ENCODE measurements at places on chromosomes 11 and 22. TPM values are rescaled to one million over a fixed set of nuclear protein-coding genes. Genes with fewer than 3 reads are reported as not detected.

The TRMT112 gene
- total RNA-seq: 506 TPM

The GSTT2B gene
- 17.0 TPM for total RNA-seq

The TUBGCP6 gene
- total RNA-seq: 25.0 TPM

The APOA4 gene
- not detected for total RNA-seq

The OVOL1 gene
- not detected for total RNA-seq

The PDXP gene
- 47.1 TPM for total RNA-seq

The CABP7 gene
- total RNA-seq: not detected

The RASSF10 gene
- not detected for total RNA-seq

The RAC2 gene
- 2.0 TPM for total RNA-seq

The ENTHD1 gene
- not detected for total RNA-seq

The RCOR2 gene
- total RNA-seq: 1.5 TPM

The MS4A3 gene
- not detected for total RNA-seq

The GP1BB gene
- total RNA-seq: 0.53 TPM

The PLEKHA7 gene
- total RNA-seq: not detected

- DNase-seq: no peak
These were observed 19.5 kb downstream of the MYBPC3 start for GRCh38 chr11:47332791-47333525.

GRCh38 chr22:50004918-50005317 is 7.6 kb downstream of the IL17REL start:
- DNase-seq: no peak

DNA sequence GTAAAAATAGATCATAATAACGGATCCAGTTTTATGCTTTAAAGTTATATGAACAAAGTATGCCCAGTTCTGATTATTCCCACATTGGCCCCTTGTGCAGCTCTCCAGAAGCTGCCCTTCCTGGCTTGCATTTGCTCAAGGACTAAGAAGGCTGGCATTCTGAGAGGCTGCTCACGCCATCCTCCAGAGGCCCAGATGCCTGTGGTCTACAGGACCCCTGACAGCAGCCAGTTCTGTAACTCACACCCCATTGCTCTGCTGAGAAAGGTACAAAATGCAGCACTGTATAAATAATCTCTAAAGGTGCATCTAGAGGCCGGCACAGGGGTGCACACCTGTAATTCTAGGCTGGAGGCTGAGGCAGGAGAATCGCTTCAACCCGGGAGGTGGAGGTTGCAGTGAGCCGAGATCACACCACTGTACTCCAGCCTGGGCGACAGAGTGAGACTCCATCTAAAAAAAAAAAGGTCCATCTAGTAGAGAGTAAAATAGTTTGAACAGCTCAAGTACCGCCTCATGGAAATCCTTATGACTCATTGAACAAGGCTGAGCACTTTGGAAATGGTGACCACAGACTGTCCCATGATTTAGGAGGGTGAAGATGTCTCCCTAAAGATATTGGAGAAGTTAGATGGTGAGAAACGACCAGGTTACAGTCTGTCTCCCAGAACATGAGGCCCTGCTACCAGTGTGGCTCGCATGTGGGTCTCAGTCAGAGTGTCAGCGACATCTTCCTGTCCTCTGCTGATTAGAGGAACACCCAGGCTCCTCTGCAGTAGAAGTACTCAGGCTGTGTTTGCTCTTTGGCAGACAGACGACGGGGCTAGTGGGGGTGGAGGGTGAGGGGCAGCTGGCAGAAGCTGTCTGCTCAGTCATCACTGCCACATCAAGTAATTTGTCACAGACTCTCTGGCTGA is 56.3 kb downstream of the KREMEN1 start:
- DNase-seq: no peak

GRCh38 chr11:279966-280705 is 1.9 kb downstream of the NLRP6 start:
- peak; percentile 14 for DNase-seq

DNA sequence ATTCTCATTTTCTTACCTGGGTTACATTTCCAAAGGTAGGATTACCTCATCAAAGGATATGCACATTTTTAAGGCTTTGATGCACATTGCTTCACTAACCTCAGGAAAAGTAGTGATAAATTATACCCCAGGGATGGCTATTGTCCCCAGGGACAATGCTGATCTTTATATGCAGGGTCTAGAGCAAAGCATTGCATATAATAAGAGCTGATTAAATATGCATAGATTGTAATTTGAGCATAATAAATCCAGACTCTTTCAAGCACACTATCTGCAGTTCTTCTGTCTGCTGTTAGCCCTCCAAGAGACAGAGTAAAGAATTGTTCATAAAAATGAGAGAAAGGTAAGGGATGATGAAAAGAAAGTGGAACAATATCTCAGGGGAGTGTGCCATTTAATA is 57.3 kb upstream of the SYT13 start:
- no peak for DNase-seq

DNA sequence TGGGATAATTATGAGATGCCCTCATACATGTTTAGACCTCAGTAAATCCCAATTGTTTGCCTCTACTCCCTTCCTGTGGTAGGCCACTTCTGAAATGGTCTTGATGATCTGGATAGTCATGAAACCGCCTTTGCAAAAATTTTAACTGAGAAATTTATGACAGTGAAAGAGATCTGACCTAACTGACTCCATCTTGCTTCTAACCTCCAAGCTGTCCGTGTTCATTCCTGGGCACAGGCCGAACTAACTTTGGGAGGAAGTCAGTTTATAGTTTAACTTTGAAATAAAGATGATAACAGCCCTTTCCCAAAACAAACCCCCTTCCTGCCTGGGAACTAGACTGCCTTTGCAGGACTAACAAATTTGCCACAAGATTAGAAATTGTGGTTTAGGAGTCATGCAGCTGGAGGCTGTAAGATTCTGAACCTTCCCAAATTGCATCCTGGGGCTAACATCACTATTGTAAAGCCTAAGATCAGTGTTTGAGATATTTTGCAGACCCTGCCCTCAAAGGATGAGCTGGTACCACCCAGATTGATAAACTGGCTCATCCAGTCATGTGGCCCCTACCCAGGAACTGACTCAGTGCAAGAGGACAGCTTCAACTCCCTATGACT is 19.9 kb upstream of the CTR9 start:
- DNase-seq: no peak

DNA sequence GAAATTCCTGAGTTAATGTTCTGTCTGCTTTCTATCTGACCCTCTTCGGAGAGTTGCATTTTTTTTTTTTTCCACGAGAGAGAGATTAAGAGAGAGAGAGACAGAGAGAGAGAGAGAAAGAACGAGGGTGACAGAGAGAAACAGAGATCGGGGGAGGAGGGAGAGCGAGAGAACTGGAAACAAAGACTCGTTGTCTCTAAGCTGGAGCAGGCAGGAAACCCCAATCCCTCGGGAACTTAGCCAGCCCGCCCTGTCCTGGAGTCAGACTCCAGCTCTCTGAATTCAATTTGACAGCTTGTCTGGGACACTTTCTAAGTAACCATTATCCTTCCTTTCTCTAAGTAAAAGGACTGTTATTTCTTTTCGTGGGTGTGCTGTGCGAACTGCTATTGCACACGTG is 76.9 kb downstream of the KCNJ1 start:
- no peak for DNase-seq

- no peak for DNase-seq
These were observed 584.8 kb downstream of the DLG2 start for GRCh38 chr11:85042361-85042760.

- DNase-seq: no peak
These were observed 4.0 kb upstream of the TP53AIP1 start for GRCh38 chr11:128946648-128947047.

DNA sequence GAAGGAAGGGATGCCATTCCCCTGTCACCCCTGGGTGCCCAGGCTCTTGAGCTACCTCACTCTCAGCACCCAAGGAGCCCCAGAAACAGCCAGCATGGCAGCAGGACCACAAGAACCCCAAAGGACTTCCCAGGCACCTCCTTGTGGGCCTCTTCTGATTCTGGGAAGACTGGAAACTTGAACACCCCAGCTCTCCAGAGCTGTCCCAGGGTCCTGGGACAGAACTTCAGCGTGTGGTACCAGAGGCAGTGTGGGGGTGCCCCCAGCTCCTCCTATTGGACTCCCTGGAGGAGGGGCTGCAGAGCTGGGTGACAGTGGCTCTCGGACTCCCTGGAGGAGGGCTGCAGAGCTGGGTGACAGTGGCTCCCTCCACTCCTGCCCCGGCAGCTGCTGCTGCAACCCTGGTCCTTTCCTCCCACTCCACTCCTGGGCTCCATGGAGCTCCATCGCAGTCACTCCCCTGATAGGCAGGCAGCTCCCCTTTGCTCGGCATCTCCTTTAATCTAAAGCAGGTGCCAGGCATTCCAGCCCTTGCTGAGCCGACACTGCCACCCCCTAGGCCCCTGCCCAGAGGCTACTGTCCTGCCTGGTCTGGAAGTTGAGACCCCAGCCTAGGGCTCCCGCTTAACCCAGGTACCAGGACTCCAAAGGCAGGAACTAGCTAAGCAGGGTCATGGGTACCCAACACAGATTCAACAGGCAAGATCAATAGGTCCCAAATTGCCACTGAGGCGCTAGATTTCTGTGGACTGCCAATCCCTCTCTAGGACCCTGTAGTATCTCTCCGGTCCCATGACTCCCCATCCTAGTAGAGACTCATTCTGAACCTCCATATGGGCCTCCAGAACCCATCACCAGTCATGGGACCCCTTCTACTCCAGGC is 2.7 kb downstream of the BCL9L start:
- no peak for DNase-seq

DNA sequence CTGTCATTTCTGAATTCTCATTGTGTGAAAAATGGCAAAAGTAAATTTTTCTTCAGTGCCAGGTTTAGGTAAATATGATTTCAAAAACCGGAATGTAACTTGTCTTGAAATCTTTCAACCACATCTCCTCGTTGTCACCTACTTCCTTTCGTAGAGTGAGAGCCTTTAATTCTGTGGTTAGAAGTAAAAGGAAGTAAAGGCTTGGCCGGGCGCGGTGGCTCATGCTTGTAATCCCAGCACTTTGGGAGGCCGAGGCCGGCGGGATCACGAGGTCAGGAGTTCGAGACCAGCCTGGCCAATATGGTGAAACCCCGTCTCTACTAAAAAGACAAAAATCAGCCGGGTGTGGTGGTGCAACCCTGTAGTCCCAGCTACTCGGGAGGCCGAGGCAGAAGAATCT is 29.8 kb downstream of the SGSM3 start:
- no peak for DNase-seq

GRCh38 chr22:36510384-36510783 is 3.5 kb upstream of the FOXRED2 start:
- DNase-seq: no peak

DNA sequence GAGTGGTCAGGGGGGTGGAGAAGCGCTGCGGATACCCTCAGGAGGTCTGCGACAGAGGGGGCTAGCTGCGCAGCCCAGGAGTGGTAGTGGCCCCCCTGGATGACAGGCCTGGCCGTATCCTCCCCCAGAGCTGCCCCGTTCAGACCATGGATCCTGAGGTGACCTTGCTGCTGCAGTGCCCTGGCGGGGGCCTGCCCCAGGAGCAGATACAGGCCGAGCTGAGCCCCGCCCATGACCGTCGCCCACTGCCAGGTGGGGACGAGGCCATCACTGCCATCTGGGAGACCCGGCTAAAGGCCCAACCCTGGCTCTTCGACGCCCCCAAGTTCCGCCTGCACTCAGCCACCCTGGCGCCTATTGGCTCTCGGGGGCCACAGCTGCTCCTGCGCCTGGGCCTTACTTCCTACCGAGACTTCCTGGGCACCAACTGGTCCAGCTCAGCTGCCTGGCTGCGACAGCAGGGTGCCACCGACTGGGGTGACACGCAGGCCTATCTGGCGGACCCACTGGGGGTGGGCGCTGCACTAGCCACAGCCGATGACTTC is 505 bp downstream of the NUDT22 start:
- no peak for DNase-seq

All from SJSA1 (cell line).